ENCODE measurements at places on chromosomes 11 and 22.

- no peak for DNase-seq
Measured at GRCh38 chr11:106989078-106989455, 29.2 kb downstream of the GUCY1A2 start.

- DNase-seq: no peak
Measured at GRCh38 chr11:73361953-73362776, 14.0 kb upstream of the RELT start.

- no peak for DNase-seq
Measured at GRCh38 chr11:15800111-15800800, 556.1 kb downstream of the SOX6 start.

DNA sequence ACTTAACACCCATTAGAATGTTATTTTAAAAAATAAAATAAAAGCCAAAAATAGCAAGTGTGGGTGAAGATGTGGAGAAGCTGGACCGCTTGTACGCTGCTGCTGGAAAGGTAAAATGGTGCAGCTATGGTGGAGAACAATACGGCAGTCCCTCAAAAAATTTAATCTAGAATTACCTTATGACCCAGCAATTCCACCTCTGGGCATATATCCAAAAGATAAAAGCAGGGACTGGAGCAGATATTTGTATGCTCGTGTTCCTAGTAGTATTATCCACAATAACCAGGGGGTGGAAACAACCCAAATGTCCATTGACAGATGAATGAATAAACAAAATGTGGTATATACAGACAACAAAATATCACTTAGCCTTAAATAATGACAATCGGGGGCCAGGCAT lies 6.1 kb upstream of the APOA5 start:
- no peak for DNase-seq

- no peak for DNase-seq
Measured at GRCh38 chr11:105100206-105100605, 39.4 kb downstream of the CARD18 start.

DNA sequence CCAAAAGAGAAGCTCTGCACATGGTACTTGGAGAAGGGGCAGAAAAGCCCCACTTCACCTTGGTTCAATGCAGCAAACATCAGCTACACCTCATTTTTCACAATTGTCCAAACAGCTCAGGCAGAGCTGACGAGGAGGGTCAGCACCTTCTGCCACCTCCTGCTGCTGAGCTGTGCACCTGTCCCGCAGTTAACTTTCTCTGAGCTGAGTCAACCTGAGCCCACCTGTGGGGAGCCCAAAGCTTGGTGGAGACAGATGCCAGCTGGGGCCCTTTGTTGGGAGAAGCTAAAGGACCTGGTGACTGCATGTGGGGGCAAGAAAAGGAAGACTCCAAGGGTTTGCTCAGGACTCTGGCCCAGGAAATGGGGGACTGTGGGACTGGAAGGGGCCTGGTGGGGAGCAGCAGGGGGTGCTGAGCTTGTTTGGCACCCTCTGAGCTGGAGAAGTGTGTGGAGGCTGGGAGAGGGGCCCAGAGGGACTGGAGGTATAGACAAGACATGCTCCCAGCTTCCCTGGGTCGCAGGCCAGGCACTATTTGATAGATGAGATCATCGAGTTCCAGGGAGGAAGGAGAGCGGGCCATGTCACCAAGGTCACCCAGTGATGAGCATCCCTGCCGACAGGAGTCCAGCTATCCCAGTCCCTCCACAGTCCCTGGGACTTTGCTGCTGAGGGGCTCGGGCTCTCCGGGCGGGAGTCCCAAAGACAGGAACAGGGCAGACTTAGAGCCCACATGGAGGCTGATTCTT lies 53.5 kb downstream of the KCNJ4 start:
- DNase-seq: no peak

- DNase-seq: no peak
Measured at GRCh38 chr11:19800714-19801519, 88.3 kb downstream of the NAV2 start.

GRCh38 chr11:115469361-115469760 lies 34.9 kb downstream of the CADM1 start:
- no peak for DNase-seq

GRCh38 chr11:95231127-95231880 lies at the start of gene SESN3:
Gene SESN3 (minus strand): TSS chr11:95231202. CDS start chr11:95230860, 342 bp downstream.
- DNase-seq: peak; percentile 100

GRCh38 chr11:561148-562003 lies 606 bp downstream of the RASSF7 start:
- DNase-seq: no peak

DNA sequence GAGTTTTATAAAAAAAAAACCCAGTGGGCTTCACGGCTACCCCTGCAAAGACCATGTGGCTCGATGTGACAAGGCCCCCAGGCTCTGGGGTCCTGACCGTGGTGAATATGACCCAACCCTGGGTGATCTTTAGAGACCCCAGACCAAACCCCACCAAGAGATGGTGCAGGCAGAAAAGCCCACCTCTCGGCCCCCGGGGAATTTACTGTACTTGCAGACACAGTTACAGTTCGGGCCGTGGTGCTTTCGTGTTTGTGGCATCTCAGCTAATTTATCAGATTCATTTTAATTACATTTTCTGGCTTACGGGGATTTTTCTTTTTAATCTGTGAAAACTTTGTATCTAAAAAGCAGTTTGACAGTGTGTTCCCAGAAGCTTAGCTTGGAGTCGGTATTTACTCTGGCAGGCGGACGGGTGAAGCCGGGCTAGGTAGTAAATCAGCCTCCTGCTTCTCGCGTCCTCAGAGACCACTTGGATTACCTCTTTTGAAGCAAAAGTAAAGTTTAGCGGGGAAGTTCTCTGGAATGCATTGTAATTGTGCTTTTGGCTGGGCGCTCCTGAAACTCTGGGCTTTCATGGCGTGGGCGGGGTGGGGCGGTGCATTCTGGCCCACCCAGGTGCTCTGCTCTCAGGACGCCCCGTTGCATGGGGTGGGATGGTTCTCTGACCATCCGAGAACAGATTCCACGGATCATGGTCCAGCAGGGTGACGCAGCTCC lies 25.3 kb downstream of the ANO1 start:
- DNase-seq: no peak

GRCh38 chr11:32391956-32392553 lies 43.3 kb downstream of the WT1 start:
- no peak for DNase-seq

- DNase-seq: no peak
Measured at GRCh38 chr11:10490398-10491241, 35.6 kb downstream of the AMPD3 start.

DNA sequence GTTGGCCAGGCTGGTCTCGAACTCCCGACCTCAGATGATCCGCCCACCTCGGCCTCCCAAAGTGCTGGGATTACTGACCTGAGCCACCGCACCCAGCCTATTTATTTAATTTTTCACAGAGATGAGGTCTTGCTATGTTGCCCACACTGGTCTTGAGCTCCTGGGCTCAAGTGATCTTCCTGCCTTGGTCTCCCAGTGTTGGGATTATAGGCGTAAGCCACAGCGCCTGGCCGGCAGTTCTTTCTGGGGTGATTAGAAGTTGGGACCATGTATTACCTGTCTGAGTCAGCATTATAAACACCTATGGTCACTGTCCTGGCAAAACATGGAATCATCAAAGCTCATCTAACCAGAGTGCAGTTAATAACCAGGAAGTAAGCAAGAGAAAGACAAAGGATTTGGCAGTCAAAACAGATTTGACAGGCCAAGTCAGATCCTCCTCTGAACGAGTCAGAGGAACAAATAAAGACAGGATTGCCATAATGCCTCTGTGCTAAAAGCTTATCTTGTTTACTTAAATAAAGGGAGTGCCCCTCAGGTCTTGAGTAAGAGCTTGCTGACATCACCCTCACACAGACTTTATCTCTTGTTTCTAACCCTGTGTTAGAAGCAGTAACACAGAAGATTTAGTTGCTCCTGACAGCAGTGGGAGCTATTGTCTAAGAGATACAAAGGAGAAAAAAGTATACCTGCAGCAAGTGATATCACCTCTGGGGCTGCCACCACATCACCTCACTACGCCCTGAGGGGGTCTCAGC lies 3.7 kb downstream of the SERPIND1 start:
- no peak for DNase-seq

GRCh38 chr11:45857961-45858474 lies 10.7 kb downstream of the CRY2 start:
- no peak for DNase-seq

DNA sequence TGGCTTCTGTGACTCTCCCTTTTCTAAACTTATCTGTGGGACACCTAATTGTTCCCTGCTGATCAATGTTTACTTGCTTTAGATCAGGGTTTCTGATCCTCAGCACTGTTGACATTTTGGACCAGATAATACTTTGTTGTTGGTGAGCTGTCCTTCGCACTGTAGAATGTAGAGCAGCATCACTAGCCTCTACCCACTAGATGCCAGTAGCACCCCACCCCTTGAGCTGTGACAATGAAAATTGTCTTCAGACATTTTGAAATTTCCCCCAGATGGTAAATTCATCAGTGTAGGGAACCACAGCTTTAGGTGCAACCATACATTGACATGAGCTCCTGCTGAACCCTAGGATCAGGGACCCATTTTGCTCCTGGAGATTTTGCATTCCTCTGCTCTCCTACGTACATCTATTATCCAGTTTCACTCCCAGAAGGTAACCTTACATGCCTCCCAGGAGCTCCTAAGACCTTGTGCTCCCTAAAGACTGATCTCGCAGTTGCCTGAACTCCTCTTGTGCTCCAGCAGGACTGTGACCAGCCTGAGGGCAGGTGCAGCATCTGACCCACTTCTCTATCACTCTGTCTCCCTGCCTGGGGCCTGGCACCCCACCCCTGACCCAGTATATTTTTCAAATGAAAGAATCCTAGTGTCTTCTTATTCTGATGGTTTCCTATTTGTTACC lies 107.8 kb downstream of the FAR1 start:
- DNase-seq: no peak

DNA sequence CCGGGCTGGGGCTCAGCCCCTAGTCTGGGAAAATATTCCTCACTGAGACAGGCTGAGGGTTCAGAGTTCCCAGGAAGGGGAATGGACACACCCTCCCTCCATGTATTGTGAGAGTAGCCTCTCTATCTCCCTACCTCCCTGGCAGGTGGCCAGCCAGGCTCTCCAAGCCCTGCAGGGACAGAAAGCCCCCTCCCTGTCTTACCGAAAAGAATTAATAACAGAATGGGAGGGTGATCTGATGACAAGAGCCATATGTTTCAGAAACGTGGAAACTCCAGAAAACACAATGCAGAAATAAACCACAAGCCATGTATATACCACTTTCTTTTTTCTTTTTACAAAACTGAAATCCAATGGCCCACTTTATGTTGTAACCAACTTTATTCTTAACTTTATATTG lies 140.0 kb downstream of the CHST1 start:
- DNase-seq: no peak

DNA sequence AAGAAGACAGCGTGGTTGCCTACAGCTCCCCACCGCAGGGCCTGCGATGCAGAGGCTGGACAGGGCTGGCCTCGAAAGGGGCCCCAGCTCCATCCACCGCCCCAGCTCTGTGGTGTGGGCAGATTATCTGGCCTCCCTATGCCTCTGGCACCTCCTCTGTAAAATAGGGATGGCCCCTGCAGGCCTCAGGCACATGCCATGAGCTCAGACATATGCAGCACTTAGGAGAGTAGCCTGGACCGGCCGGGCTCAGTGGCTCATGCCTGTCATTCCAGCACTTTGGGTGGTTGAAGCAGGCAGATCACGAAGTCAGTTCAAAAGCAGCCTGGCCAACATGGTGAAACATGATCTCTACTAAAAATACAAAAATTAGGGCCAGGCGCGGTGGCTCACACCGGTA lies 7.4 kb downstream of the APOBEC3D start:
- DNase-seq: no peak

- DNase-seq: no peak
Measured at GRCh38 chr11:93740031-93740729, 1.1 kb downstream of the TAF1D start.

GRCh38 chr11:124874571-124875255 lies 9.5 kb downstream of the ROBO3 start:
- DNase-seq: no peak

GRCh38 chr22:19520007-19520406 lies 4.2 kb downstream of the CLDN5 start:
- peak; percentile 81 for DNase-seq

DNA sequence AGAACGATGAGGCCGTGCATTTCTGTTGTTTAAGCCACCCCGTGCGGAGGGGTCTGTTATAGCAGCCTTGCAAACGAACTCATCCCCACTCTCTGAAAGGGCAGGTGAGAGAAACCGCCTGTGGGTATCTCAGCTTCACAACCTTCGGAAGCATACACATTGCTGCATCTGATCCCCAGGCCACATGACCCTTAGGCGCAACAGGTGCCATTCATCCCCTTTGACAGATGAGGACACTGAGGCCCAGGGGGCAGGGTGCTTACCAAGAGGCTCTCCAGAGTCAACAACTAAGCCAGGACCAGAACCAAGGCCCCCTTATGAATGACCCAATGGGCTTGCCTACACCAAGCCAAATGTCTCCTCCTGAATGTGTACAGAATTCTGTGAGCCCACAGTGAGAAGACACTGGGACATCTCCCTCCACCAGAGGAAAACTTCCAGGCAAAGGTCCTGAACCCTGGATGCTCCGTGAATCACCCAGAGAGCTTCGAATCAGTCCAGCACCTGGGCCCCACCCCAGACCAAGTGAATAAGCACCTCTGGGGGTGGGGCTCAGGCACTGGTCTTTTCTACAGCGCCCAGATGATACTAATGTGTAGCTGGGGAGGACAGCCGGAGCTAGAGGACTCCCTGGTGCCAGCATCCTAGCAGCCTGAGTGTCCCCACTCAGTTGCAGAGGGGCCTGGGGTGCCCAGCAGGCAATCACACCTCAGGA lies 83.2 kb downstream of the BUD13 start:
- peak; percentile 48 for DNase-seq

GRCh38 chr11:60875366-60876167 lies 8.2 kb downstream of the ZP1 start:
- peak; percentile 64 for DNase-seq

DNA sequence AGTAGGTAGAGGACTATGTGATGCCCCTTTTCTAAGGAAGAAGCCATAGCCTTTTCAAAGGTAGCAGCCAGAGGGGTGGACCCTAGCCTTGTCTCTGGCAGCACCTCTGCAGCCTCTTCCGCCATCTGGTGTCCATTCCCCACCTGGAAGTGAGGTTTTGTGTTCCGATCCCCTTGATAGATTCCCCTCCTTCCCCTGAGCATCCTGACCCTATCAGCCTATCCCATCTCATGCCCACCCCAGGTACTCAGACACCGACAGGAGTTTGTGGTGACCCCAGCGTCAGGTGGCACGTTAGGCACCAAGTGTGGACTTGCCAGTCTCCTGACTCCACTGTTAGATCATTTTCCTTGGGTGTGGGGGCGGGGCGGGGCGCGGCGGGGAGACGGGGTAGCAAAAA lies 398 bp upstream of the FAM89B start:
- DNase-seq: no peak

Measured in chondrocyte (in vitro differentiated cells).